ENCODE measurements at places on chromosomes 12 and 14. TPM values are rescaled to one million over a fixed set of nuclear protein-coding genes. Genes with fewer than 3 reads are reported as not detected.

Gene TMEM63C
- 13.2 TPM for total RNA-seq

Gene RERGL
- 1.1 TPM for total RNA-seq

Gene BAZ2A
- total RNA-seq: 85.8 TPM

Gene SHMT2
- 160 TPM for total RNA-seq

Gene EPYC
- total RNA-seq: not detected

Gene MAPKAPK5
- total RNA-seq: 84.8 TPM

Gene FRS2
- 22.4 TPM for total RNA-seq

Gene PGF
- 0.57 TPM for total RNA-seq

GRCh38 chr12:46919666-46920400, 94.0 kb upstream of the SLC38A4 start:
- H3K36me3 ChIP-seq: no peaks in the 10 kb centered on the region
- H3K27ac ChIP-seq: no peak overlapping the region
- H3K27me3 ChIP-seq: no peaks in the 10 kb centered on the region
- no peak for DNase-seq
- H3K4me3 ChIP-seq: no peak overlapping the region

- H3K4me1 ChIP-seq: no peaks in the 10 kb centered on the region
- no peak for DNase-seq
- H3K27ac ChIP-seq: no peak overlapping the region
Observed at GRCh38 chr12:85273381-85274314, 6.4 kb upstream of the ALX1 start.

DNA sequence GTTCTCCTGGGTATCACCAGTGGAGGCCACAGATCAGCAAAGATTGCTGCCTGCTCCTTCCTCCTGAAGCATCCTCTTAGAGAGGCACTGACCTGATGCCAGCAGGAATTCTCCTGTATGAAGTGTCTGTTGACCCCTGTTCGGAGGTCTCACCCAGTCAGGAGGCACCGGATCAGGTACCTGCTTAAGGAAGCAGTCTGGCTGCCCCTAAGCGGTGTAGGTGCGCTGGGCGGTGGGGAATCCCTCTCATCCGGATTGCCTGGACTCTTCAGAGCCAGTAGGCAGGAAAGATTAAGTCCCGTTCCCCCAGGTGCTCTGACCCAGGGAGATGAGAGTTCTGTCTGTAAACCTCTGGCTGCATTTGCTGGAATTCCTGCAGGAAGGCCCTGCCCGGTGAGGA, 455.2 kb downstream of the CCDC91 start:
- no peaks in the 10 kb centered on the region for H3K4me1 ChIP-seq
- no peaks in the 10 kb centered on the region for H3K27me3 ChIP-seq
- no peak overlapping the region for H3K27ac ChIP-seq
- no peak for DNase-seq
- H3K4me3 ChIP-seq: no peak overlapping the region

DNA sequence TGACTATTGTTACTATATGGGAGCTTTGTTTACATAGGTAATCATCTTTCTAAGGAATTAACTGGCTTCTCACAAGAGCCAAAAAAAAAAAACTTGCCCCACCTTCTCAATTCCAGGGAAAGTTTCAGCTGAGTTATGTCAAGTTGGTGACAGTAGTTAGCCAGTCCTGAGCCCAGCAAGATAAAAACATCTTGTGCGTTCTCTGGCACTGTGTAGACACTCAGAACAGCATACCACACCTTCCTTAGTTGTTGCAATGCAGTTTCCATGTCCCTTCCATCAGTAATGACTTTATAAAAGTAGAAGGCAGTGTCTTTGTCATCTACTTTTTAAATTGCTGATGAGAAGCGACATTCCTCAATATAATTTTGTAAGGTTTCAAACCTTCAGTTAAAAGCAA, 50.2 kb downstream of the PTPN21 start:
- peak overlapping the region; percentile 26 for H3K27ac ChIP-seq
- H3K4me1 ChIP-seq: no peaks in the 10 kb centered on the region

DNA sequence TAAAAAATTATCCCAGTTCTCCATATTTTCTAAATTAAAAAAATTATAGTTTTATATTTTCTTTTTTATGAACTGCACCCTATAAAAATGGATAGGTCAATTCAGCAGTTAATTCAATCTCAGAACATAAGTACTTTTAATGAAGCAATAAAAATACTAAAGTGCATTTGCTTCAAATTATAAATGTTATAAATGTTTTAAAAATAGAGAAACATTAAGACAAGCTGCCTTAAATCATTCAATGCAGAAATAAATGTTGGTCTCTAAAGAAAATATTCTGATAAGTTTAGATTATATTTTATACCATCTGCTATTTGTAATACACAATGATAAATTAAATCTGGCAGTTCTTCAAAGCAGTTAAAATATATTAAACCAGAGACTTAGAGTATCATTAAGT, 65.6 kb downstream of the ZC3H14 start:
- H3K27ac ChIP-seq: no peak overlapping the region
- no peaks in the 10 kb centered on the region for H3K36me3 ChIP-seq
- no peak for DNase-seq
- no peaks in the 10 kb centered on the region for H3K27me3 ChIP-seq

- no peak overlapping the region for H3K27ac ChIP-seq
- no peak overlapping the region for H3K4me3 ChIP-seq
Observed at GRCh38 chr14:71050227-71050823, 143.1 kb downstream of the PCNX1 start.

- H3K4me1 ChIP-seq: peaks cover 17% of the 10 kb centered on the region
- H3K27ac ChIP-seq: peak overlapping the region; percentile 30
- no peaks in the 10 kb centered on the region for H3K27me3 ChIP-seq
- no peak overlapping the region for H3K4me3 ChIP-seq
- no peaks in the 10 kb centered on the region for H3K36me3 ChIP-seq
Observed at GRCh38 chr12:11759899-11760298, 110.4 kb downstream of the ETV6 start.

GRCh38 chr12:1421091-1421846, 173.1 kb downstream of the FBXL14 start:
- no peaks in the 10 kb centered on the region for H3K36me3 ChIP-seq
- H3K27ac ChIP-seq: no peak overlapping the region
- no peak overlapping the region for H3K4me3 ChIP-seq
- no peaks in the 10 kb centered on the region for H3K4me1 ChIP-seq
- no peaks in the 10 kb centered on the region for H3K27me3 ChIP-seq

GRCh38 chr12:130438243-130438620, 100.5 kb downstream of the PIWIL1 start:
- H3K27me3 ChIP-seq: no peaks in the 10 kb centered on the region
- no peak overlapping the region for H3K27ac ChIP-seq
- DNase-seq: no peak
- no peak overlapping the region for H3K4me3 ChIP-seq
- H3K4me1 ChIP-seq: no peaks in the 10 kb centered on the region
- H3K36me3 ChIP-seq: no peaks in the 10 kb centered on the region
